ENCODE measurements at places on chromosomes 6 and 20.

- DNase-seq: peak; percentile 85
These were observed 458 bp upstream of the ARMC12 start for GRCh38 chr6:35736253-35736894.

DNA sequence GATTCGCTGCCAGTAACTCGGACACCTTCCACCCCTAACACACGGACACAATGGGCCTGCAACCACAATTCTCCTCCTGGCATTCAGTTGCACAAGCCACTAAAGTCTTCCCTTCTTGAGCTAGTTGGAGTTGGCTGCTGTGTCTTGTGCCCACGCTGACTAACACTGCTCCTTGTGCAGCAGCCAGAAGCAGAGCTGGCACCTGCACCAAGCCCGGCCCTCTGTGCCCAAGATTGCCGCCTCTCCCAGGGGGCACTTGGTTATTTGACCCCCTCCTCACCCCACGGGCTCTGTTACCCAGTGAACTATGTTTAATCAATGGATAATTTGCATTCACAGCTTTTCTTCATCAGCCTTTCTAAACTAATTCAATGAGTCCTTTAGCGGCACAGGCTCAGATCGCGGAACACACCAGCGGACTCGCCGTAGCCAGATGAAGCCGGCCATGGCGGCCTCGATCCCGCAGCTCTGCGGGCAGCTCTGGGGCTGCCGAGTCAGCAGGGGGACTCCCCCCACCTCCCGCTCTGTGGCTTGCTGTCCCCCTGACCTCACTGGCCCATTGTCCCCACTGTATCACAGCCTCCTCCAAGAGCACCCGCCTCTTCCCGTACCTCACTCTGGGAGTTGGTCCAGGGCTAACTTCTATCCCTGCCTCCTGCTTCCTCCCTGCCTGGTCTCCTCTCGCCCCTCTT, 94.8 kb upstream of the AFDN start:
- DNase-seq: no peak

GRCh38 chr6:149458806-149459205, 26.0 kb downstream of the ZC3H12D start:
- DNase-seq: no peak

DNA sequence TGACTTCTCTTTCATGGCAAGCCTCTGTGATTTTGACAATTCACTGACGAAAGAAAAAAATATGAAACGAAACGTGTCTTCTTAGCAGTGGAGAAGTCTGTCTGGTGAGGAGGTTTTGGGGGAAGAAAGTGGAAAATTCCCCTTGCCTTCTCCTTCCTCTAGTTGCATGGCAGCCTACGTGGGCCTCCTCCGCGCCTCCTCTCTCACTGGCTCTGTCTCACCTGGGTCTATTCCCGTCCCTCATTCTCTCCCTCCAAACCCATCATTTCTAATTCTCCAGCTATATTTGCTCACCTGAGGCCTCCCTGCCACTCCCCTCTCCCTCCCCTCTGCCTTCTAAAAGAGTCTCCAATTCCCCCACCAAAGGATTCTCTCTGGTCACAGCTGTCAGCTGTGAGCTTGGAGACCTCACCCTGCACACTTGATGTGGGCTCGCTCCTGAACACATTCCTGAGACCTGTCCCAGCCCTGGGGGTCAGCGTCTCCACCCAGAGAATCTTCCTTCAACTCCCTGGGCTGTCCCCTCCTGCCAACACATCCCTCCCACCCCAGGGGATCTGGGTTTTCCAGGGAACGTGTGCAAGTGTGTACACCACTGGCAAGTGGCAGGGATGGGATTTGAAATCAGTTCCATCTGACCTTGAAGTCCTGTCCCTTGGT, 159.6 kb upstream of the PMEPA1 start:
- DNase-seq: no peak

- no peak for DNase-seq
These were observed 244.9 kb downstream of the DHX35 start for GRCh38 chr20:39206899-39207564.

DNA sequence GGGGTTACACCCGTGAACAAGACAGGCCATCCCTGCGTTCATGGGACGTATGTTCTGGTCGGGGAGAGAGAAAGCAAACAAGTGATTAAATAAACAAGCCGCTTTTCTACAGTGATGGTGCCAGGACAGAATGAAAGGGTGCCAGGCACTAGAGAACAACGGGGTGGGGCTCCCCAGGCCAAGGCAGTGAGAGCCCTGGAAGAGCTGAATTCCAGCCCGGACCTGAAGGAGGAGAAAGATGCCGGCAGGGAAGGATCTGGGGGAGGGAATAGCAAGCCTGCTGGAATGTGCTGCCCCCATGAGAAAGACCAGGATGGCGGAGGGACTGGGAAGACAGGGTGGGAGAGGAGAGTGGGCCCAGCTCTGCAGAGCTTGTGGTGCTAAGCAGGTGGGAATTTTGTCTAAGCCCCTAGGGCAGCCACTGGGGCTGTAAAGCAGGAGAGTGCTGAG, 7.5 kb downstream of the SNAI1 start:
- DNase-seq: no peak

GRCh38 chr6:11317885-11318771, 85.7 kb upstream of the NEDD9 start:
- peak; percentile 78 for DNase-seq

GRCh38 chr6:121881974-121882667, 446.7 kb downstream of the GJA1 start:
- no peak for DNase-seq

- DNase-seq: no peak
These were observed 129.7 kb downstream of the FIG4 start for GRCh38 chr6:109820706-109821350.

DNA sequence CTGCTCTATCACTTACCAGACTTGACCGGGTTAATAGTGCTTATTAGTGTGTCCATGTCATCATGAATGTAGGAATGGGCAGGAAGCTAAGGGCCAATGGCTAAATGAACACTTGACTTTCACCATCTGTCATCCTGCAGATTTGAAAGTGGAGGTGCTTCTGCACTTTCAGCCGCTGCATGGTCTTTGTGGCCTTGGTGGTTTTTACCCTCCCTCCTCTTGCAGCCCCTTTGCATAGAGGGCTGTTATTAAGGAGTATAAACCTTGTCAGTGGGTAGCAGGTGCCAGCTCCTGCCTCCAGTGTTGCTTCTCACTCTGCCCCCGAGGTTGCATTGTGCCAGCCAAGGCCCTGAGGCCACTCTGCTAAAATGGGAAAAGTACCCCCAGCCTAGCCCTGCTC, 122.2 kb upstream of the TNFAIP3 start:
- DNase-seq: no peak

DNA sequence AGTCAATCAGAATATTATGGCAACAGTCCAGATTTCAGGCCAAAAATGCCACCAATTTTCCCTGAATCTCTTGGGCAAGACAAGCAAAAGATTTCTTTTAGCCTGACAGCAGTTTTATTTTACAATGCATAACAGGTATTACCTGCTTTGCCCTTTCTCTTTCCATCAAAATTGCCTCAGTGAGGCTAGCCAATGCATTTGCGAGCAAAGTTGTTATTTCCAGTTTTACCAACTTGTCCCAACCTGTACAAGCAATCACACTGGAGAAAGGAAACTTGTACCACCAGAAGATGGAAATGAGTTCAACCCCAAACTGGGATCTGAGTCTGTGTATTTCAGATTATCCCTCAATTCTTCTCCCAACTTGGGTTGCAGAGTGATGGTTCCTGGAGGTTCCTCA, 279.9 kb upstream of the CDYL start:
- no peak for DNase-seq

GRCh38 chr6:150452428-150453243, 83.8 kb downstream of the IYD start:
- no peak for DNase-seq

GRCh38 chr20:41600926-41601631, 17.1 kb downstream of the CHD6 start:
- no peak for DNase-seq

- DNase-seq: no peak
These were observed 63.8 kb upstream of the DYNLRB1 start for GRCh38 chr20:34452281-34452982.

GRCh38 chr6:44284121-44284520, 13.9 kb downstream of the TMEM151B start:
- no peak for DNase-seq

GRCh38 chr20:11372876-11373790, 544.6 kb upstream of the BTBD3 start:
- DNase-seq: no peak

DNA sequence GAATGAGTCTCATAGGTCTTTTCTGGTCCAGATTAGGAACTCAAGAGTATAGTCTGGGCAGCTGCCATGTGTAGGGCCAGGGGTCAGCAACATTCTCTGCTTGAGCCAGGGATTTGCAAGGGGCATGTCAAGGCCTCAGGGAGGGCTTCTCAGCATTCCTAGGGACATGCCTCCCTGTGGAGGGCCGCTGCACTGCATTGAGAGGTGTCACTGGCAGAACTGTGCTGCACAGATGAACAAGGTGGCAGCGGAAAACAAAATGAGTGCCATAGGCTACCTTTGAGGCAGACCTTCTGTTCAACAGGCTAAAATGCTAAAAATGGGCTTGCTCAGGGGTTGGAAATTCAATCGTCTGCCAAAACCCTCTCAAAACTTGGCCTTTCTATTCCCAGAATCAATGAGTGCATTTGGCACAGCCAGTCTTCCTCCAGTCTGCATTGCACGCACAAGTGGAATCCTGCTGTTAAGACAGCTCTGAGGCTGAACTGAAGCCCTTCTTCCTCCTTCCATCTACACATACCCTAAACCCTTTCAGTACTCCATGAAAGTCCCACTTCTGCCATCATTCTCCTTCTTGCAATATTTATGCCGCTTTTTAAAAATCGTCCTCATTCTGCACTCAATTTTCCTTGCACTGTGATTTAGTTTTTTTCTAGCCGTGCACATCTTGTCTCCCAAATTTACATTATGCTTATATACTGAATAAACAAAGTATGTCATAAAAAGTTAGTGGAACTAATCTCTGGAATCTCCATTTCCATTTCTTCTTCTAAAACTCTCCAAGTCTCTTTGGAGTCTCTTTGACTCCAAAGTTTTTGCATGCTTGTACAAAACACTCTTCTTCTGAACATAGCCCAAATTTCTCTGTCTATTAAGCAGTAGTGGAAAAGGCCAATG, 51.7 kb downstream of the SLC26A8 start:
- no peak for DNase-seq

GRCh38 chr20:33672426-33673113, 1.7 kb downstream of the NECAB3 start:
- DNase-seq: no peak

DNA sequence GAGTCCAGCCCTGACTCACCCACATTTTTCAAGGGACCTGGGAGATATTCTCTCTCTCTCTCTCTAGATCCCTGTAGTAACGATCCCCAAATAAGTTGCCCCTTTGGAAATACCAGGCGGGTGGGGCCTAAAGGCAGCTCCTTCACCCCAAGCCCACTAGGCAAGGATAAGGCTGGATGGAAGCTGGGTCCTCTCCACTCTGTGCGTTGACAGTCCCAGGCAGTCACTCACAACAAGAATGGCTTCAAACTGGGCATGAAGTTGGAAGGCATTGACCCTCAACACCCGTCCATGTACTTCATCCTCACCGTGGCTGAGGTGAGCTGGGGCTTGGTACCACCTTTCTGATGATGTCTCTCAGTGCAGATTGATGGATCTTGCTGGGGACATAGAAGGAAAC, 21.6 kb downstream of the L3MBTL1 start:
- no peak for DNase-seq

GRCh38 chr20:610130-611046, at the start of gene TCF15:
TSS of gene TCF15 (minus strand) at chr20:610309. CDS start at chr20:610237, 72 bp downstream.
- peak; percentile 6 for DNase-seq

DNA sequence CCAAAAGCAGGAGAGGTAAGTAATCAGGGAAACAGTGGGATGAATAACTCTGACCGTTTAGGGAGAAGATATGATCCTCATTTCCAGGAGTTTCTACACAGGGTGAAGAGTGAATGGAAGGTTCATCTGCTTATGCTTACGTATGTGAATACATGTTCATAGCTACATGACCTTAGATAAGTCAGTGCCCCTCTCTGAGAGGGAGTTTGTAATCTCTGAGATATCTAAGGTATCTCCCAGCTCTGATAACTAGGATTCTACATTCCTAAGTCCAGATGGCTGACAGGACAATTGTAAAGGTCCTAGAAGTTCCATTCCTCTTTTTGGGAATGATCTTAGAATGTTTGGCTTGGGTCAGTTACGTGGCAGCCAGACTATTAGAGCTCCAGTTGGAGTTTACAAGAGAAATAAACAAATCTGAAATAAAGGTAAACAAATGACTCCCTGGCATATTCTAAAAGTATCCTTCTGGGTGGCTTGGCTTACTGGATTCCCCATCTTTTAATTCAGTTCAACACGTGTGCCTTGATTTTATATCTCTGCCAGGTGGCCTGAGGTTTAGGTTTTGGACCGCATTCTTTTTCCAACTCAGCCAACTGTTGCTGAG, 15.8 kb downstream of the PROCR start:
- DNase-seq: no peak

- no peak for DNase-seq
These were observed 2.4 kb upstream of the GCNT2 start for GRCh38 chr6:10518557-10519407.

- no peak for DNase-seq
These were observed 58.2 kb downstream of the PLCB1 start for GRCh38 chr20:8190043-8190880.

- no peak for DNase-seq
These were observed 25.0 kb upstream of the NELFCD start for GRCh38 chr20:58956078-58956477.

GRCh38 chr6:10420546-10421157, 5.8 kb upstream of the TFAP2A start:
- no peak for DNase-seq

Measured in activated CD4-positive, alpha-beta T cell treated with anti-CD3 and anti-CD28 coated beads, Interleukin-2, amount 50 U/mL, for 16 hours (primary cell).